ENCODE measurements at places on chromosomes 5 and 9.

- DNase-seq, result no peak
These were observed 23.3 kb downstream of the OR2V1 start for GRCh38 chr5:181107699-181108098.

- peak; percentile 72 for DNase-seq
These were observed 518 bp downstream of the UBE2B start for GRCh38 chr5:134371834-134372340.

DNA sequence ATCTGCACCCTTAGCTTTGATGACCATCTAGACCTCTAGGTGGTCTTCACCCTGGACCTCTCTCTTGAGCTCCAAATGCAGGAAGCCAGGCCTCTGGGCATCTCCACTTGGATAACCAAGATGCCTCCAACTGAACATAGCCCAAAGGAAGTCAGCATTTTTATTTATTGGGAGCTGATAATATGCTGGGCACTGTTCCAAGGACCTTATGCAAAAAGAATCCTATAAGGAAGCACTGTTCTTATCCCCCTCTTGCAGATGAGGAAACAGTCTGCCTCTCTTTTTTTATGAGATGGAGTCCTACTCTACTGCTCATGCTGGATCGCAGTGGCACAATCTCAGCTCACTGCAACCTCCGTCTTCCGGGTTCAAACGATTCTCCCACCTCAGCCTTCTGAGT, 219.9 kb downstream of the CDK5RAP2 start:
- DNase-seq, result no peak

- DNase-seq, result peak; percentile 27
These were observed 125.8 kb downstream of the DTWD2 start for GRCh38 chr5:118862596-118862995.

GRCh38 chr5:155959082-155959481, 367.9 kb upstream of the SGCD start:
- no peak for DNase-seq

GRCh38 chr5:115069087-115069968, 100.4 kb downstream of the TRIM36 start:
- peak; percentile 66 for DNase-seq

- no peak for DNase-seq
These were observed 12.6 kb downstream of the LIFR start for GRCh38 chr5:38543886-38544285.

DNA sequence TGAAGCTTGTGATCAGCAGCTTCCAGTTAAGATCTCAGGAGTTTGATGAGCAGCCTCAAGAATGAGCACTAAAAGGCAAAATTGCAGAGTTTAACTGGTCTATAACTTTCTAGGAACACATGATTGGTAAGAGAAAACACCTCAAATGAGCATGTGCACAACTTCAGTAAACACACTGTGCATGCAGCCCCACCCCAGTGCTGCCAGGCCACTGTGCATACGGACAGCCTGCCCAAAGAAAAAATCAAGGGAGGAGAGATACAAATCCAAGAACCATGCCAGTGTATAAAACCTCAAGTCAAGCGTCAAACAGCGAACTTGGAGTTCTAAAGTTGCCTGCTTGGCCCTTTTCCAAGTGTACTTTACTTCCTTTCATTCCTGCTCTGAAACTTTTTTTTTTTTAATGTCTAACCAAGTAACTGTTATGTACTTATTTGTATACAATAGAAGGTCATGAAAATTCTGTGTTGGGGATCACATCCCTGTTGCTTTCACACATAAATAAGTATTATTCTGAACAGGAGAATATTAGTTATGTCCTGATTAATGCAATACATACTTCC, 125.6 kb upstream of the TSLP start:
- DNase-seq, result no peak

DNA sequence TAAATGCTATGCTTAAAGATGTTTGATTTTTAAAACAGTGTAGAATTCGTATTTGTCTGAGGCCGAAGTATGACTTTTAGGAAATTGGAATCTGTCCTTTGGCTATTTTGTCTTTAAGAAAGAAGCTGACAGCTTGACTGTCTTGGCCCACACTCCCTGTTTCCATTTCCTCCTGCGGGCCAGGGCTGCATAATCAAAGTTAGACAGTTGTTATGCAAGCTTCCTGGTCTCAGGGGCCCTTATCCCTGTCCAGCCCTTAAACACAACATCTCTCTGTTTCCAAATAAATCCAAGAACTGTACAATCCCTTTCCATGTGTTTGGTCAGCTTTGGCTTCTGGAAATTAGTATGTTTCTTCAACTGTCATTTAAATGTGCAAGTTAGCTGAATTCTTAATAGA, 54.6 kb upstream of the ECM2 start:
- DNase-seq, result no peak

GRCh38 chr5:16074358-16074757, 105.2 kb downstream of the MARCHF11 start:
- DNase-seq, result no peak

DNA sequence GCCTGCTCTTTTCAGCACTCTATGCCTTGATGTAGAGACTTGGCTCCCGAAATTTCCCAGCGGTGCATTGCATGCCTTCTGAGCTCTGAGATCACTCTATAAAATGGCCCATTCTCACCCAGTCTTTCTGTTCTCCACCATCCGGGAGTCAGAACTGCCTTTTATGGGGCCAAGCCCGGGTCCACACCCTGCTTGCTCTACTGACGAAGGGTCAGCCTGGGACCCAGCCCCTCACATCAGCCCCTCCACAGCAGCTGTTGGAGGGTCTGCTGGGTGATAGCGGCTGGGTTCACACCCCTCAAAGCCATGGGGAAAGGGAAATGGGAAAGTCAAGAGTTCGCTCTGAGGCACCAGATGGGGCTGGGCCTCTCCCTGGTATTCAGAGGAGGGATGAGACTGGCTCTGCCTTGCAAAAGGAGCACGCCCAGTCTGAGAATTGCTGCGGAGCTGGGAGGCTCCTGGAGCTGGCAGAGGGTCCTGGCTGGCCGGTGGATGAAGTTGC, 66.0 kb upstream of the ORM1 start:
- no peak for DNase-seq

GRCh38 chr5:89168766-89169165, 285.8 kb upstream of the MEF2C start:
- DNase-seq, result no peak

- DNase-seq, result peak; percentile 54
These were observed 59.2 kb downstream of the OTULIN start for GRCh38 chr5:14723701-14724132.

GRCh38 chr5:60026161-60026560, 132.6 kb upstream of the PDE4D start:
- DNase-seq, result no peak

DNA sequence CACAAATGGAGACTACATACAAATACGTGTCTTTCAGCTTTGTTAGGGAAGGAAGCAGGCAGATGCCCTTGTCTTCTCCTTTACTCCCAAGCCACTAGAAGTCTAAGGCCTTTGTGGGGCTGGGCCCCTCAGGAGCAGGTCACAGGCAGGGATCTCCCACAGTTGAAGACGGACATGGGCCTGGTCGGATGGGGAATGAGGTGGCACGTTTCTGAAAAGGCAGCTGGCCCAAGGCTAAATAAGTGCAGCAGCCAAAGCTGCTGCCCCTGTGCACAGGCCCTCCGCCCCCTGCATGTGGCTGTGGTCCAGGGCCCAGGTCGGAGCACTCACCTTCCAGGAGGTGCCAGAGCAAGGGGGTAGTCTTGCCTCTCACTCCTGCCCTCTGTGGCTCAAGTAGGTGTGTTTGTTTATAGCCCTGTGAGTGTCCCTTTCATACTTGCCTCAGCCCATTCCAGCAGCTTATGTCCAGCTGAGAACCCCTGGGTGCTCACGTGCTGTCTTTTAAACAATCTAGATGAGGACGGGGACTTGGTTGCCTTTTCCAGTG, 1.8 kb downstream of the SQSTM1 start:
- DNase-seq, result no peak

- no peak for DNase-seq
These were observed 949.4 kb downstream of the TLE4 start for GRCh38 chr9:80521151-80521550.

- peak; percentile 97 for DNase-seq
These were observed 23.6 kb upstream of the FIBCD1 start for GRCh38 chr9:130962418-130963316.

DNA sequence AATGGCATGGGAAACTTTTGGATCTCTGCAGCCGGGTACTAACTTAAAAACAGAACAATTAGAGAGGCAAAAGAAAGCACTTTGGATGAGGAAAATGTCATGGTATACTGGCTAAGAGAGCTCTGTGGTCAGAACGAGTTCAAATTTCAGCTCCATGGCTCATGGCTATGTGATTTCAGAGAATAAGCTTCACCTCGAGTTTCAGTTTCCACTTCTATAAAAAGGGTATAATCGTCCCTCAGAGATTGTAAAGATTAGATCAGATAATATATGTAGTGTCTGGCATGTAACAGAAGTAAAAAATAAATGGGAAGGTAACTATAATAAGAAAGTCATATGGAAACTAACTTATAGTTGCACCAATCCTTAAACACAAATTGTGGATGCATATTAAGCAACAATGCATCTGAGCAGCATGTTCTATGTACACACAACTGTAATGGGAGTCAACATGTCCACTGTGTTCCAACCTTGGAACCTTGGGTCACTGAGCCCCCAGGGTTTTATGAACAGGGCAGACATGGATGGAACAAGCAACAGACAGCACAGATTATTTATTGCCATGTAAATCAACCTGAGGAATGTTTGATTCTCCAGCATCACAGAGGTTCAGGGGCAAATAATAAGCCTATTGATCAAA, 145.4 kb downstream of the MAPKAP1 start:
- DNase-seq, result no peak

Data from ELR (cell line).